ENCODE measurements at places on chromosomes 5 and 9.

GRCh38 chr9:136021171-136021871, 60.1 kb upstream of the UBAC1 start:
- DNase-seq: no peak

DNA sequence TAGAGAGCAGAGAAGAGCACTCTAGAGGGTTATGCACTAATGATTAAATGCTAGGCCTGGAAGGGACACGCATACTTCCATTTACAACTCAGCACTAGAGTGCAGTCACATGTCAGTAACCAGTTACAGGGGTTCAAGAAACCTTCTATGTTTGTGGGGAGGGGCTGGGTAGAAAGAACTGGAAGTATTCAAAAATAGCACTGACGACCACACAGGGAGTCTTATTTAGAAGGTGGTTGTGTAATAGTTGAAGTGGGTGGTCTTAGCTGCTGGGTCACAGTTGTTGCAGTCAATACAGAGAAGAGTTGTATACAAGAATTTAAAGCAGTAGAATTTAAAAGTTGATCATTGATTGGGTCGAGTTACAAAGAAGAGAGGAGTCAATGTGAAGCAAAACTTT, 15.4 kb downstream of the AOPEP start:
- DNase-seq: no peak

GRCh38 chr5:103511554-103511885, 51.1 kb downstream of the NUDT12 start:
- no peak for DNase-seq

GRCh38 chr5:3226196-3226920, 369.3 kb upstream of the IRX1 start:
- DNase-seq: no peak

- DNase-seq: no peak
These were observed 499 bp downstream of the ALG2 start for GRCh38 chr9:99221266-99221620.

- no peak for DNase-seq
These were observed 95.3 kb downstream of the GALNT10 start for GRCh38 chr5:154285661-154286408.

GRCh38 chr5:147055850-147056566, 177.5 kb upstream of the PPP2R2B start:
- DNase-seq: no peak

- DNase-seq: no peak
These were observed 665 bp upstream of the LVRN start for GRCh38 chr5:115961381-115962238.

DNA sequence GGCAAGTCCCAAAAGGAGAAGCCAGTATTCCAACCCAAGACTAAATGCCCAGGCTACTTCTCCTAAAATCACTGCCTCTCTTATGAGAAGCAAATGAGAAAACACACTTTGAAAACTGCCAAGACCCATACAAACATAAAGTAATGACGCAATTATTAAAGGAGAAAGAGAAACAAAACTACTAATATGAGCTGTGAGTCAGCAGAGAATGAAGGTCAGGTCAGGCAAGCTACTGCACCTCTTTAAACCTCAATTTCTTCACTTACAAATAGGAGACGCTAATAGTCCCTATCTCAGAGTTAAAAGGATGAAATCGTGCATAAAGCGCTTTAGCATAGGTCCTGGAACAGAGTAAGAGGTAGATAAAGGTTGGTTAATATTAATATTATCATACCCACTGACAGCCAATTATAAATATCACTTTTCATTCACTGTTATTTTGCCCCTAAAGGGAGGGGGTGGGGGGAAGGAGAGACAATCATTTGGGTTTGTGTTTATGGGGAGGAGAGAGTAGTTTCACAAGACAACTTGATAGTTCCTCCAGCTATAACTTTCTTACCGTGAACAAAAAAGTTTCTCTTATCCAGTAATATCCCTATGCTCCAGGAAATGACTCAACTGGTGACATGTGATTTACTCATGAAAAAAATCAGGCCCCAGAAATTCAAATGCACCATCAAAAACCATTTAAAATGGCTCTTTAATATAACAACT, 3.6 kb downstream of the PSMB7 start:
- DNase-seq: no peak

- no peak for DNase-seq
These were observed 51.7 kb downstream of the SH3GL2 start for GRCh38 chr9:17630531-17630949.

- DNase-seq: no peak
These were observed 38.8 kb upstream of the ANXA2R start for GRCh38 chr5:43078956-43079355.

DNA sequence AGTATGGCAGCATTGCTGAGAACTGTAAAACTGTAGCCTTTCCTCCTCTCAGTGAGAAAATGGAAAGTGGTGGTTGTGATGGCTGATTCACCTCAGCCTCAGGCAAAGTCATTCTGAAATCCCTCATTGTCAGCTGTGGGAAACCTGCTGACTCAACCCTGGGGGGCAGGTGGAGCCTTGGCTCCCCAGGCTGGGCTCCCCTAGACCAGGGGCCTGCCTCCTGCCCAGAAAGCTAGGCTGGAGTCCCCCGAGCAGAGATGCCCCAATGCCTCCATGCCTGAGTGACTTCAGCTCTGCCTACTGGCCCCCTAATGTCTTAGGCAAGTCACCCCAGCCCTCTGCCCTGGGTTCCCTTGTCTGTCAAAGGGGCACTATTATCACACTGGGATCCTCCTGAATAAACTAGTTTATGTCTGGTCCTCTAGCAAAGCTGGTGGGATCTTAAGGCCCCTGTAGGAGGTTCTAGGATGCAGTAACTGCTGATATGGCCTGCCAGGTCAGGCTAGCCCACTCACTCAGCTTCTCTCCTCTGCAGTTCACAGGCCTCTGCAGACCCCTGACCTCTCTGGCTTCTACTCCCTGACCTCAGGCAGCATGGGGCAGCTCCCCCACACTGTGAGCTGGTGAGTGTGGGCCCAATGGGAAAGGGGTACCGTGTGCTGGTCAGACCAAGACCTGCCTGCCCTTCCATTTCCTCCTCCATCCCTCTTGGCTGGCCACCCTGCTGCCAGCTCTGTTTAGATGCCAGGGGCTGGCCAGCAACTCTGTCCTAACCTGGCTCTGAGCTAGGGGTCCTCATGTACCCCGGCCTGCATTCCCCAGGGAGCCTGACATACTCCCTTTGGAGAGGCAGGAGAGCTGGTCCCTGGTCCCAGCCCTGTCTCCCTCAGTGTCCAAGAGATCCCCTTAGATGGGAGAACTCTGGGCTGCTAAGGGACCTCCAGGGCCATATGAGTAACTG, 24.2 kb downstream of the TCF7 start:
- no peak for DNase-seq

DNA sequence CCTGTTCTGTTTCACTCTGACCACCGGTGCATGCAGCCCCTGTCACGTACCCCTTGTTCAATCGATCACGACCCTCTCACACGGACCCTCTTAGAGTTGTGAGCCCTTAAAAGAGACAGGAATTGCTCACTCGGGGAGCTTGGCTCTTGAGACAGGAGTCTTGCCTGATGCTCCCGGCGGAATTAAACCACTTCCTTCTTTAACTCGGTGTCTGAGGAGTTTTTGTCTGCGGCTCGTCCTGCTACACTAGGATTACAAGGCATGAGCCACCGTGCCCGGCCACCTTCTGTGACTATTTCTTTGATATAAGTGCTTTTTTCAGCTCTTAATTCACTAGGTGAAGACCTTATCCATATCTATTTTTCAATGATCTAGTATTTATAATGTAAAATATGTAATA, 167.5 kb downstream of the TTC39B start:
- DNase-seq: no peak

All from T-cell (primary cell).